ENCODE measurements at places on chromosomes 12 and 14.

DNA sequence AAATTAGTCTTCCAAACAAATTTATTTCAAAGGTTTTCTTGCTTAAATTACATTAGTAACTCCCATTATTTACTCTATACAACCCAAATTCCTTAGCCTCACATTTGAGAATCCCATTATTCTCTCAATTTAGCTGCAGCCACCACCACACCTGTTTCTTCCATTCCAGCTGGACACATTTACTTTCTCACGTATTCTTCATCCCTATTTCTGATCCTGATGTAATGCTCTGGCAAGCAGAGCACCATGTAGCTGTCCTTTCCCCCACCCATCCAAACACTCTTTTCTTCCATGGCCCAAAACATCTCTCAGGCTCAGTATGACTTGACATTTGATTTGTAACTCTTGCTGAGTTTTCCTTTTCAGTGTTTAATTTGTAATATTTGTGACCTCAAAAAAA, 240.2 kb upstream of the CLEC14A start:
- no peak for DNase-seq

DNA sequence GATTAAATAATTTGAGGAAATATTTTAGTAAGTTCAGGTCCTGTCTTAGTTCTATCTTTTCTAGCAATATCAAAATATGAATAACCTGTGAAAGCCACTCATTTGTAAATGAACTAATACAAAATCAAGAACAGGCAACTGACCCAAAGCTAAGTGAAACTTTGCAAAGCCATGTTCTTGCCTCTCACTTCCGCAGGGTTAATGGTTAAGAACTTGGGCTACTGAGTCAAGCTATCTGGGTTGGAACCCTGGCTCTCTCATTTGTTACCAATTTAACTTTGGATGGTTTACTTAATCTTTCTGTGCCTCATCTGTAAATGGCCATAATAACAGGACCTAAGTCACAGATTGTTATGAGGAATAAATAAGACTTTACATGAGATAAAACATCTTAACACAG, 2.8 kb downstream of the KIF21A start:
- DNase-seq: no peak

GRCh38 chr12:5792343-5792742, 152.7 kb downstream of the ANO2 start:
- DNase-seq: no peak

DNA sequence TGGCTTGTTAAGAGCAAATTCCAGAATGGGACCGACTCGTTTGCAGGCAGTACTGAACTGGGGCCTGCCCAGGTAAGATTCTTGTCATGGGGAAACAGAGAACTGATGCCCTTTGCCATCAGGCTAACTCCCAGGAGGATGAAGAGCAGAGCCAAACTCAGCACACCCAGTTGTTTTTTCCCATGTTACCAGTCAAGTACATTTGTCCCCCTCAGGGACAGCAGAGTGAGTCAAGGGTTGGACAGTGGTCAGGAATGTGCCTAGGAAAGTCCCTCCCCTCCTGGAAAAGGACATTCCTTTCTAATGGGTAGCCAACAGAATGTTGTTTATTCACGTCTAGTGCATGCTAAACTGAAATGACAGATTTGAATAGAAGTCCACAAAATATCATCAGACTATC, 1.6 kb downstream of the ART4 start:
- DNase-seq: no peak

GRCh38 chr14:105155681-105156413, 12.7 kb downstream of the JAG2 start:
- DNase-seq: no peak

DNA sequence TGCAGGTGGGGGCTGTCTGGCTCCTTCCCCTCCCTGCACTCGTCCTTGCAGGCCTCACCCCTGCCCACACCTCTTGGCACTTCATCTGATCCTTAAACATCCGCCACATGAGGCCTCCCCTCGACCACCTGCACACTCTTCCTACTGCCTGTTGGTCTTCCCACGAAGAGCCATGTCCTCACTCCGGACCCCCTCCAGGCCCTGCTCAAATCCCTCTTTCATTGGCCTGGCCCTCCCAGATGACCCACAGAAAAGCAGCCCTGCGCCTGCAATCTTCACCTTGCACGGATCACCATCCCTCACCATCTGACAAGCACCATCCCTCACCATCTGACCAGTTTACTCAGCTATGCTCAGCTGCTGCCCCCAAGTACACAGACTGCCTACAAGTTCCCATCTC, 193.6 kb downstream of the BCL11B start:
- no peak for DNase-seq

- DNase-seq: no peak
Observed at GRCh38 chr14:21711360-21711961, 37.8 kb upstream of the OR4E1 start.

- no peak for DNase-seq
Observed at GRCh38 chr12:85424581-85425348, 144.7 kb downstream of the ALX1 start.

DNA sequence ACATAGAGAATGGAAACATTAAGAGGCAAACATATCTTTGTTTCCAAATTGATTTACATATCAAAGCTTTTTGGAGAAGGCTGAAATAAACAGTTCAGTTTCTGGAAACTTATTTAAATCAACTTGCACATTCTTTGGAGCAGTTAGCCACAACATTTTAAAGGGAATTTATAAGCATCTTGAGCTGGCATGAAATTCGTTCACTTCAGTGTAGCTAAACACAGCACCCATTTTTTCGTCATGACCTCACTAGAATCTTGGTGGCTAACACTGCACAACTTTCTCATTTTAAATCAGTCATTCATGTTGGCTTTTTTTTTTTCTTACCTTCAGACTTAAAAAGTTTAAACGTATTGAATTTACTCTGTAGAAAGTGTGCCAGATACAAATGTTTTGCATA, 1139.9 kb upstream of the FLRT2 start:
- DNase-seq: no peak

- DNase-seq: no peak
Observed at GRCh38 chr12:100995771-100996170, 201.2 kb downstream of the ANO4 start.

- DNase-seq: no peak
Observed at GRCh38 chr14:32256576-32256975, 53.5 kb upstream of the RNU6-8 start.

GRCh38 chr14:86935241-86935885, 1057.6 kb downstream of the GALC start:
- no peak for DNase-seq

DNA sequence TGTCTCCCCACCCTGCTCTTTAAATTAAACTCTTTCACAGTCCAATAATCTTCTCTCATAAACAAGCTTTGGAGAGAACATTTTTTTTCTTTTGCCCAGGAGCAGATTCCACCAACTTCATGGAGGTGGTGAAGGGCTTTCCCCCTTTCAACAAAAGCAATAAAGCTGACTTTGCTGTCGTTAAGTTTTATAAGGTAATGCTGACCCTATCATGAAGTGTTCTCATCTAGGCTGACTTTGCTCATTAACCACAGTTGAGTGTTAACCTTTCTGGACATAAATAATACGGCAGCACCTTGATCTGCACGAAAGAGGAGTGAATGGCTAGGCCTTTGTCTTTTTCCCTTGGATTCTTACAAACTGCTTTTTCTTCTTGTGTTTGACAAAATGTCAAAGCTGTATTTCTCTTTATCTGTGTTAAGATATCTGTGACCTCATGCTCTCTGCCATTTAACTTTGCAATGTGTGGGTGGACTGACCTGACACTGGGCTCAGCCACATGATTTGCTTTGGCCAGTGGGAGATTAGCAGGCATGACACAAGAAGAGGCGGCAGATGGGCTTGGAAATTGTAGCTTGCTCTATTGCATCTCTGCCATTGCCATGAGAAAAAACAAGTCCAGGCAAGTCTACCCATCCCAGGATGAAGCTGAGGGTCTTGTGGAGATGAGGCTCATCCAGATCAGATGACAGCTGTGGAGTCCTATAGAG, 470.9 kb upstream of the CCDC196 start:
- no peak for DNase-seq

DNA sequence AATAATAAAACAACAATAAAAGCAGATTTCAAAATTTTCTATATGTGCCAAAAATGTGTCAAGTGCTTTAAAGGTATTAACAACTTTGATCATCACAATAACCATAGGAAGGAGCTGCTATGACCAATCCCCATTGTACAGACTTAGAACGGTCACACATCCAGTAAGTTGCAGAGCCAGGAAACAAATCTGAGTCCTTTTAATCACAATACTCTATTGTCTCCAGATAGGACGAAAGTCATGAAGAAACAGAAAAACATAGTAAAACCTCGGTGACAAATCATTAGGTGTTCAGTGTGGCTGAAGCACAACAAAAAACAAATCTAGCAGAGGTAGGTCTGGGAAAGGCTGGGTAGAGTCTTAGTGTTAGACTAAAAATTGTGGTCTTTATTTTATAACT, 178.8 kb downstream of the GRIP1 start:
- no peak for DNase-seq

GRCh38 chr14:77306851-77307496, 13.7 kb downstream of the POMT2 start:
- DNase-seq: peak; percentile 79

- no peak for DNase-seq
Observed at GRCh38 chr12:64178122-64178521, 44.0 kb downstream of the KICS2 start.

- no peak for DNase-seq
Observed at GRCh38 chr12:49838973-49839633, 3.8 kb downstream of the BCDIN3D start.

GRCh38 chr14:24312736-24313507, 1.6 kb downstream of the LTB4R start:
- DNase-seq: no peak

DNA sequence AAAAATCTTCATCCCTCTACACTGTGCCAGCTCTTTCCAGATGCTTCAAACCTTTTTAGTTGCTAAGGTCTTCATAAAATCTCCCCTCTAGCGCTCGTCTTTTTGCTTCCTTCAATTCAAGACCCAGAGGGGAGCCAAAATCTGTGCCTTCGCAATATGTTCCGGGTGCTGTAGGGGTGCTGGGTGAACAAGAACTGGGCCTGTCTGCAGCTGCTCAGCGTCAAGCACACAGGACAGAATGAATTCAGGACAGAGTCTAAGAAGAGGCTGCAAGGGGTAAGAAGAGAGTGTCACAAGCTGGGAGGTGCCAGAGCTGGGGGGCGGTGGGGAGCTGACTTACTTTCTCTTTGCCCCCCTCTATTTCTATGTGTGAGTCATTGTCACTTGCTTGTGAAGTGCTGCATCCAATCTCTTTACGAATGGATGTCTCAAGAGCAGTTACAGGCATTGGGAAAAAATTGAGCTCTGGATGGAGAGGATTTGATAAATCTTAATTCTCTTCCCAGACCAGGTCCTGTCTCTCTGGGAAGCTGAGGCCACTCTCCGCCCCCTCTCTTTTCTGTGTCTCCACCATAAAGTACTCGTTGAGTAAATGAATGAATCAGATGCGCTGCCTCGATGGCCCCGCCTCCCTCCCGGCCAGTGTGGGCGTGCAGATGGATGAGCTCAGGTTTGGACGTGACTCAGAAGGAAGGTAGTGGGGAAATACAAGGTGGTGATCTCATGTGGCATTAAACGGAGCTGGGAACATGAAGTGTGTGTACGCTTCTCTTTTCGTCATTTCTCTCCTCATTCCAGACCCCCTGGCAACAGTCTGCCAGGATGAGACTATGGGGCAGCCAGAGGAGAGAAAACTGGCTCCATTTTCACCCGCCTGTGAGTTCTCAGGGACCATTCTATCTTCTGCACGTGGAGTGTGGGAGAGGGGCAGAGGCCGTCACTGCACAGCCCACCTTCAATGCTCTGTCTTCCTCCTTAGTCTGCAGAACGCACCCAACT, 91.3 kb downstream of the TSPAN9 start:
- peak; percentile 9 for DNase-seq

DNA sequence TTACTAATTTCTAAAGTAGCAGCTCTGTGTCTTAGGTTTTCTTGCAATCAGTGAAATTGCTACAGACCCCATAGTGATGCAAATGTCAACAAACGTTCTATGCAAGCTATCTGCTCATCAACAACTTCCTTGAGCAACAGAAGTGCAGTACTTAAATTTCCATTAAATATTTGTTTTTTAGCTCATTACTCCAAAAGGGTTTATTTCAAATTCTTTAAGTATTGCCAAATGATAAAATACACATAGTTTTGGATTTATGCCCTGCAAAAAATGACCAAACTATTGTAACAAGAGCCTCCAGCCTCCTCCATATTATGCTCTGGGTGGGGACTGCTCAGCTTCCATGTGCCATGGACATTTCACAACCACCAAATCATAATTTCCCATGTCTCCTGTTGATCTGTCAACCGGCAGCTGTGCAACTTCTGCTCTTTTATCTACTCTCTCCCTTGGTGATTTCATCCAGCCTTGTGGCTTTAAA, 4.4 kb downstream of the BDKRB1 start:
- DNase-seq: no peak

DNA sequence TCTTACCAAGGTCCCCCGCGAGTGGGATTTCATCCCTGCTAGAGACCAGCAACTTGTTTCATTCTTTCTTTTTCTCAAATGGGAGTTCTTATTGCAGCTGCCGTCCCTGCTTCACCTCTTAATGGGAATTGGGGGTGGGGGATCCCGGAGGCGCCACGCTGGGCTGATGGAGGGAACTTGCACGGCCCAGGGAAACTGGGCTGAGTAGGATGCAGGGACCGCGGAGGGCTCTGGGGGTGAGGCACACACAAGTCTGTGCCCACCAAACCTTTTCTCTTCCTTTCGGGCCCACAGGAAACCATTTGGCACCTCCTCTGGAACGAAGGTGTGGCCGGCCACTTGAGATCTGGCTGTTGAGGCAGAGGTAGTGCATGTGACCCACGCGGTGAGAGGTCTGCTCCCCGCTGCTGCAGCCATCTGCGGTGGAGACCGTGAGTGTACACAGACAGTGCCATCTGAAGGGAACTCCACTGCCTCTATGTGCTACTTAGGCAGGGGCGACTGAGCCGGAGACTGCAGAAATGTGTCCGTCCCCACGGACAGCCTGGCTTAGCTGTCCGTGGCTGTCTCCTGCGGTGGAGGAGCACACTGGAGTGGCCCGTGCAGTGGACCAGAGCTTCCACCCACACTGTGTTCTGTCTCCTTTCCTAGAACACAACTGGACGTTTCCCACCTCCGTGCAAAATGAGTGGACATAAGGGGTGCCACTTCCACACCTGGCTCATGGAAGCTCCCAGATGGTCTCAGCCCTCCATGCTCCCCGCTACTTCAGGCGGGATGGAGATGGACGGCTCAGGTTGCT, 42.1 kb upstream of the TESC start:
- no peak for DNase-seq

DNA sequence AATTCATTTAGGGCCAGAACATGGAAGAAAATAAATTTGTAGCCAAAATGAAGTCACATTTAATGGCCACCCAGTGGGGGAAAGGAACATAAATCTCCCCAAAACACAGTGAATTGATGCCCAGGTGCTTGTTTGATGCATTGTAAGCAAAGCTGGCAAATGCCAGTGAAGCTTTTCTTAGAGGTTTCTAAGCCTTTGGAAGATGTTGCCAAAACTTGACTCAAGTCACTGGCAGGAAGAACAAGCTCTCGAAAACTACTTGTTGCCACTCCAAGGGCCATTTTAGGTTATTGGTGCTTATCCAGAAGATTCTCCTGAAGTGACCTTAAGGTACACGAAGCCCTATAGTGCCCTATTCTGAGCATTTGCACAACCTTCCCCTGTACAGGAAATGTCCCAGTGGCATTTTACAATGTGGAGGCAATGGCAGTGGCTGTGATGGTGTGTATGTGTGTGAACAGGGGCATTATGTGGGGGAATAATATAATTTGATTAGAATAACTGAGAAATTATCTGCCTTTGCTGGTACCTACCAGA, 89.5 kb upstream of the NOVA1 start:
- no peak for DNase-seq
